ENCODE measurements at places on chromosomes 12 and 14.

GRCh38 chr12:43835656-43836474 lies at the start of gene TMEM117:
TMEM117 (plus strand) TSS chr12:43836081.
- peak; percentile 59 for DNase-seq

DNA sequence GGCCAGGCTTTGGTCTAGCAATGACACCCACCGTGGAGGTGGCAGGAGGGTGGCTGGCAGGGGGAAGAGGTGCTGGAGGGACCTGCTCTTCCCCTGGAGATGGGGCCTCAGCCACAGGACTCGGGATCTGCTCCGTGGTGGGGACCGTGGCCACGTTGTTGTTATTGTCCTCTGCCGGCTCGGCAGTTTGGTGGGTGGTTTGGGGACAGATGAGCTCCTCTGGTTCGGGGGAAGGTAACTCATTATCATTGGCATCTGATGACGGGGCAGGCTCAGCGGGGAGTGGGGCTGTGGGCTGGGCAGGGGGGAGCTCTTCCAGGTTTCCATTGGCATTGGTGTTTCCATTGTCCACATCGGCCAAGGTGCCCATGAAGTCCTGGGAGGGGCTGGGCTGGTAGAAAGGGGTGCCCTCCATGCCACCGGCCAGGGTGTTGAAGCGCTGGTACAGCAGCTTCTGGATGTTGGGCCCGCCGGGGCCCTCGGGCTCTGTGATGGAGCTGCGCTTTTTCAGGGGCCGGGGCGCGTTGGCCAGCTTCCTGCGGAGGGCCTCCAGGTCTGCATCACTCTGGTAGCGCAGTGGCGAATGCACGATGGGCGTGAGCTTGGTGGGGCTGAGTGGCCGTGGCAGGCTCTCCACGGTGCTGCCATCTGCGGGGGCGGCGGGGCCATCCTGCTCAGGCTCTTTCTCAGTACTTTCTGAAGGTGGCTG lies 24.3 kb downstream of the ZFYVE21 start:
- DNase-seq: no peak

- DNase-seq: no peak
Observed at GRCh38 chr14:100007254-100007653, 58.0 kb upstream of the EVL start.

DNA sequence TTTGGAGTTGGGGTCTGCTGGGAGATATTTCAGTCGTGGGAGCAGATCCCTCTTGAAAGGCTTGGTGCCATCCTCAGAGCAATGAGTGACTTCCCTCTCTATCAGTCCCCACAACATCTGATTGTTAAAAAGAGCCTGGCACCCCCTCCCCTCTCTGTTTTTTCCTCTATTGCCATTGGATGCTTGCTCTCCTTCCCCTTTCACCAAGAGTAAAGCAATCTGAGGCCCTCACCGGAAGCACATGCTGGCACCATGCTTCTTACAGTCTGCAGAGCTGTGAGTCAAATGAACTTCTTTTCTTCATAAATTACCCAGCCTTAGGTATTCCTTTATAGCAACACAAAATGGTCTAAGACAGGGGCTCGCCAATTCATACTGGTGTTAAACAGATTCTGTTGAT lies 99.1 kb upstream of the CCND2 start:
- DNase-seq: no peak

DNA sequence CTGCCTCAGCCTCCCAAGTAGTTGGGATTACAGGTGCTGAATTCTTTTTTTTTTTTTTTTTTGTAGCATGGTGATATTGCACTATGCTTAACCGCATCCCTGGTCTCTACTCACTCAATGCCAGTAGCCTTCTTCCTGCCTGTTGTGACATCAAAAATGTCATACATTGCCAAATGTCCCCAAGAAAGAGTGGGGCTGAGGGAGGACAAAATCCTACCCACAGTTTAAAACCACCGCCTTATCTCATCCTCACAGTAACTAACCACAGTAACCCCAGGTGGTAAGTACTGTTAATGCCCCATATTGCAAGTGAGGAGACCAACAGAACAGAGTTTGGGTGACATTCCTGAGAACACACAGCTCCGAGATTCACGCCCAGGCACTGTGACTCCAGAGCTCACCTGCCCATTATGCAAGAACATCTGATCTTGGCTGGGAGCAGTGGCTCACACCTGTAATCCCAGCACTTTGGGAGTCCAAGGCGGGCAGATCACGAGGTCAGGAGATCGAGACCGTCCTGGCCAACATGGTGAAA lies 19.6 kb downstream of the MORN3 start:
- DNase-seq: no peak

DNA sequence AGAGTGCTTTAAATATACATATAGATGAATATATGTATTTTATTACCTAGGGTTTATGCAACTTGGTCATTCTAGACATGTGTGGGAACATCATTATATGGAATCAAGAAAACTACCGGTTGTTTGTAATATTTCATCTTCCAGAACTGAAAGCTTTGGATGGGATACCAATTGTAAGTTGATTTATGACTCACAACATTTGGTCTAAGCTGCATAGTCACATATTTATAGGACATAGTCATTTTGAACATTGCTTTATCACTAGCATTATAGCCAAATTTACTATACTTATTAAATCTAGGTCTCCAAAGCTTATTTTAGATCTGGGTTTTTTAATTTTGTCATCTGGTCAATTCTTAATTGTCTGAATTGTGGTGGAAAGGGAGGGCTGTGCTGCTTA lies 83.7 kb upstream of the PCNX4 start:
- no peak for DNase-seq

DNA sequence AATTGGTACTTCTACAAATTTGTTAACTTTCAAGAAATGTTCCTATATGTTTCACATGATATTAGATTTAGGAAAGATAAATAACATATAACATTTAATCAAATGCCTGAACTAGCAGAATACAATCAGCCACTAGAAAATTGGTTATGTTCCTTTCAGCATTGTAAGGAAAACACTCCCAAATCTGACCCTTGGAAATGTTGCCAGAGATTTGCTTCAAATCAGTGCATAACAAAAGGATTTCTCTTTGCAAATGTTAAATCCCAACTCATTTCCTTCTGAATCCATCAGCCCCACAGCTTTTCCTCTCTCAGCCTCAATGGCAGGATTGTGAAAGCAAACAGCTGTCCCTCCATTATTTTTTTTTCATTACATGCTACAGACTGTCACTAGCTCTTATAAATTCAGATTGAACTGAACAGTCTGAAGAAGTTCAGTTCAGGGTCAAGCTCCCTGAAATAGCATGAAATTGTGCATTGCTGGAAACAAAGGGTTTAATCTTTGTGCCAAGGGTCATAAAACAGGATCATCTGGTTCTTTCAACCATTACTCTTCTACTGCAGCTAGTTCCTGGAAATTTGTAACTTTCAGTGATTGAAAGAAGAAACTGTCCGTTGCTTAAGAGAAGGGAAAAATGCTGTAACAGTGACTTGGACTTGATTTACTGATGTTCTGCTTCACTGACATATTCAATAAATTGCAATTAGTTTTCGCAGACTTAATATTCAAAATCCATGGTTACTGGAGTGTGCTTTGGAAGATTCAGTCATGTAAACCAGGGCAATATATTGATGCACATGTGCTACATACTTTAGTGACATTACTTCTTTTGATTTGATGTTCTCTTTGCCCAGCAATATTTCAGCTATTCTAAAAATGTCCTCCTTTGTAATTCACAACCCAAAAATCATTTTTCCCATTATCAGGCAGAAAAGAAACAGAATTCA lies 246.4 kb downstream of the RPL10L start:
- no peak for DNase-seq

DNA sequence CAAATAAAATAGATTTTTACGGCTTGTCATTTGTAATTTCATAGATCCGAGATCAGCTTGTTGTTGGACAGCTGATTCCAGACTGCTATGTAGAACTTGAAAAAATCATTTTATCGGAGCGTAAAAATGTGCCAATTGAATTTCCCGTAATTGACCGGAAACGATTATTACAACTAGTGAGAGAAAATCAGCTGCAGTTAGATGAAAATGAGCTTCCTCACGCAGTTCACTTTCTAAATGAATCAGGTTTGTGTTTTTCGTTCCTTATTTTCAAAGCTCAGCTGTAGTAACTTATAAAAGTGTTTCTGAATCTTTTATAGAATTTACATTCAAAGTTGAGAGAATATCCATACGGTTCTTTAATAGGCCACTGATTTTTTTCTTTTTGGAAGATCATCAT lies 89.1 kb downstream of the LRRK2 start:
- DNase-seq: no peak

GRCh38 chr12:105214148-105214547 lies 21.8 kb downstream of the APPL2 start:
- peak; percentile 23 for DNase-seq

DNA sequence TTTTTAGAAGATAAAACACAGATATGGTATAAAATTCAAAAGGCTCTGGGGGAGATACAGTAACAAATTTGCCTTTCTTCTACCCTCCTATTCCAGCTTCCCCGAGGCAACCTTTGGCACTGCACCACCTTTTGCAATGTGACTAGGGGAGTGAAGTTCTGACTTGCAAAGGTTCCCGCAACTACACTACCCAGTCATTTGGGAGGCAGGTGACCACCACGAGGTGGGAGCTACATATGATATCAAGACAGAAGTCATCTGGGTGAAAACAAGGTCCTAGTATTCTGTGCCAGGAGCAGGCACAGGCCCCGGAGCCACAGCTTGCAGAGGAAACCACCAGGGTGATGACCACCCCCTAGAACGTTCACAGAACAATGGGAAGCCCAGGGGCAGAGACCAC lies 141.5 kb downstream of the TTC7B start:
- no peak for DNase-seq

- DNase-seq: no peak
Observed at GRCh38 chr12:62192903-62193250, 67.3 kb upstream of the USP15 start.

- DNase-seq: no peak
Observed at GRCh38 chr14:103692871-103693270, 22.4 kb downstream of the XRCC3 start.

- peak; percentile 19 for DNase-seq
Observed at GRCh38 chr12:113242560-113242959, 21.3 kb downstream of the TPCN1 start.

DNA sequence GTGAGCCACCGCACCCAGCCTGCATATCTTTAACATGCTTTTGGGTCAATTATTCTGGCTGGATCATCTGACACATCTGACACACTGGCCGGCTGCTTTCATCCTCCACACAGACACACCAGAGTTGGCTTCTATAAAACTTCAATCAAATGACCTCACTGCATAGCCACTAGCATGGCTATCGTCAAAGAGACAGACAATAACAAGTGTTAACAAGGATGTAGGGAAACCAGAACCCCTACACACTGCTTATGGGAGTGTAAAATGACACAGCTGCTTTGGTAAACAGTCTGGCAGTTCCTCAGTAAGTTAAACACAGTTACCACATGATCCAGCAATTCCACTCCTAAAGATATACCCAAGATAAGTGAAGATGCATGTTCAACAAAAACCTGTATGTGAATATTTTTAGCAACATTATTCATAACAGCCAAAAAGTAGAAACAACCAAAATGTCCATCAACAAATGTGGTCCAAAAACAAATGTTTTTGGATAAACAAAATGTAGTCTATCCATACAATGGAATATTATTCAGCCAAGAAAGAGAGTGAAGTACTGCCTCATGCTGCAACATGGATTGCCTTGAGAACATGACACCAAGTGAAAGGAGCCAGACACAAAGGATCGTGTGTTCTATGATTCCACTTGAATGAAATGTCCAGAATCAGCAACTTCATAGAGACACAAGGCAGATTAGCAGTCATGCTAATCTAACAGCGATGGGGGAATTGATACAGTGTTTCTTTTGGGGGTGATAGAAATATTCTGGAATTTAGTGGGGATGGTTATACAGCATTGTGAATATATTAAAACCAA lies 10.1 kb downstream of the KDM2B start:
- no peak for DNase-seq

GRCh38 chr12:113684053-113684907 lies 212.6 kb upstream of the LHX5 start:
- no peak for DNase-seq

DNA sequence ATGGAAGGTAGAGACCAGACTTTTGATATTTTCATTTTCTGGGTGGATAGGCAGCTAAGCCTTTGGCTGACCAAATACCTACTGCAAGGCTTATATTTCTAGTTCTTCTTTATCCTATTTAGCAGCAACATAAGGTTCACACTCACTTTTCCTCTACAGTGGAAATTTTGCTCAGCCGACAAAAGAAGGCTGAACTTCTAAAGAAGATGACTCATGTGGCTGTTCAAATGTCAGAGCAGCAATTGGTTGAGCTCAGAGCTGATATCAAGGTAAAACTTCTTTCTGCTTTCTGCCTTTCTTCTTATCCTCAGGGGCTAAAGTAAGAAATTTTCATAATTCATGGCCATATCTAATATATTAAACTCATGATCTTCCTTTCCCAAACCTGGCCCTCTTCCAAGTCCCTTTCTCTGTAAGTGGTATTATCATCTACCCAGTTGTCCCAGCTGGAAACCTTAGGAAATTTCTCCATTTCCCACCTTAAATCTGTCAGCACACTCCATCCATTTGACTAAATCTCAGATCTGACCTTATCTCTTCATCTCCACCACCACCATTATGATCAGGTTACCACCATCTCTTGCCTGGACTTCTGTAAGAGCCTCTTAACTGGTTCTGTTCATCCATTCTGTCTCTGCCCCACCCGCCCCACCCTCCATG lies 19.8 kb upstream of the KCNH3 start:
- no peak for DNase-seq

DNA sequence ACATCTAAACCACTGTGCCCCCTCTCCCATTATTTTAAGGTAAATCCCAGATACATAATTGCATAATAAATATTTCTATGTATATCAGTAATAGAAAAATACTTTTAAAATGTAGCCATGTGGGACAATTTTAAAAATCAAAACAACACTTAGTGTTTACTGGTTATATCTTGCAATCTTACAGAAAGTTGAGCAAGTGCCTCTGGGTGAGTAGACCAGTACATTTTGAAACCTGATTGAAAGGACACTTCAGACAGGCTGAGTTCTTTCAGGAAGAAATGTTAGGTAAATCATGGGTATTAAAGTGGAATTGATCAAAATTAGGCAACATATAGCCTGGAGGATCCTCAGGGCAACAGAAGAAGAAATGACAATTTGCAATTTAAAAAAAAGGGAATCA lies 7.2 kb downstream of the SLC38A4 start:
- no peak for DNase-seq

- DNase-seq: no peak
Observed at GRCh38 chr12:53254816-53255545, 13.1 kb upstream of the ESPL1 start.
